ENCODE measurements at places on chromosomes 13 and 19.

- DNase-seq: no peak
Observed at GRCh38 chr13:44158881-44159632, 214.6 kb upstream of the SERP2 start.

DNA sequence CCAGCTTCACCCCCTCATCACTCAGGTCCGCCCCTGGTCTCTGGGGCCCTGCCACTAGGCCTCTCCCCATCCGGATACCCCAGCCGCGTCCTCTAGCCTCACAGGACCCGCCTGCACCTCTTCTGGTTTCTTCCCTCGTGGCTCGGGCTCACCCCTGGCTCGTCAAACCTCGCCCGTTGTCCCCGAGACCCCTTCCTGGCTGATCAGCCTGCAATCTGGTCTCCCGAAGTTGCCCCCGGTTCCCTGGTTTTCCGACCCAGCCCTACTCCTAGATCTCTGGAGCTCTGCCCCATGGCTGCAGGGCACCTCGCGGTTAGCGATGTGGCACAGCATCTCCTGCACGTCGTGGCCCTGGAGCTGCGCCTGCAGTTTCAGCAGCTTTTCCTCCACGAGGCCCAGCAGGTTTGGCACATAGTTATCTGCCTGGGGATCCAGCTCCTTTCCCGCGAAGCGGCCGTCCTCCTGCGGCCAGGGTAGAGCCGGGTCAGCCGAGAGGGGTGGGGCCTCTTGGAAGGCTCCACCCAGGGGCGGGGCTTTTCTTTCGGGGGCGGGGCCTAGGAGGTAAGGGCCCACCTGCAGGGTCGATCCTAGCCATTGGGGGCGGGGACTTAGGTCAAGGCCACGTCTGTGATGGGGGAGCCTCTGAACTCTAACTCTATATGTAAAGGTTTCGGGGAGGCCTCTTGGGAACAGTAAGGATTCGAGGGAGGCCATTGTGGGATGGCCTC is 2.4 kb upstream of the RGL3 start:
- DNase-seq: no peak

GRCh38 chr13:37383046-37383445 is 215.5 kb downstream of the POSTN start:
- DNase-seq: no peak

- no peak for DNase-seq
Observed at GRCh38 chr13:68350554-68350953, 1120.4 kb upstream of the PCDH9 start.

GRCh38 chr19:18894254-18895037 is 1.5 kb downstream of the CERS1 start:
- peak; percentile 72 for DNase-seq

DNA sequence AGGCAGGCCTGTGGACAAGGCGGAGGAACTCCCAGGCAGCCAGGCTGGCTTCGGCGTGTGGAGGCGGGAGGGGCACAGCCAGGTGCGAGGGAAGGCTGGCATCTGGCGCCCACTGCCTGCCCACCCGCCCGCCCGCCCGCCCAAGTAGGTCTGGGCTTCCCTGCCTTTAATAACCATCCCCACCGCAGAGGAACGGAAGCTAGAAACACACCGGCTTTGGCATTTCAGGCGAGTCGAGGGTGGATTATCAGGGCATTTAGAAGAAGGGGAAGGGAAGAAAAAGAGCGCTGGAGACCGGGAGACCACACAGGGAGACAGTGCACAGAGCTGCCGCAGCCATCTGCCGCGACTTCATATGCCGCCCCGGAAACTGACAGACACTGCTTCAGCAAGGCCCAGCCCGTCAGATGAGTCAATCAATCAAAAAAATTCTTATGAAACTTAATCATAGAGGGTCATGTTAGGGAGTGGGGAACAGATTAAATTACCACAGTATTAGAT is 199.7 kb downstream of the TSHZ3 start:
- no peak for DNase-seq

DNA sequence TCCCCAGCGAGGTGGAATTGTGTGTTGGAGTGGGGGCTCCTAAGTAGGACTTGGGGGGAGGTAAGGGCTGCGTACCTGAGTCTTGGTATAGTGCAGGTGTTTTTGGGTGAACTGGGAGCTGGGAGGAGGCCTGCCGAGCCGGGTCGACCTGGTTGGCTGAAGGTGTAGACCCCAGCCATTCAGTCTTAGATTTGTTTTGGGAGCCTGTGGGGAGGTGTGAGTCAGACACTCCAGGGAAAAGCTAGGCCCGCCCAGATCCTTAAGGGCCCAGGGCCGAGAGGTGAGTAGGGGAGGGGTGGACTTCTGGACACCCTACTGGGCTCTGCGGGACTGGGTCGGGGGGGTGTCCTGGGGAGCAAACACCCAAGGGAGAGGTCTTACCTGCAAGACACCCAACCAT is 935 bp downstream of the CRB3 start:
- no peak for DNase-seq

DNA sequence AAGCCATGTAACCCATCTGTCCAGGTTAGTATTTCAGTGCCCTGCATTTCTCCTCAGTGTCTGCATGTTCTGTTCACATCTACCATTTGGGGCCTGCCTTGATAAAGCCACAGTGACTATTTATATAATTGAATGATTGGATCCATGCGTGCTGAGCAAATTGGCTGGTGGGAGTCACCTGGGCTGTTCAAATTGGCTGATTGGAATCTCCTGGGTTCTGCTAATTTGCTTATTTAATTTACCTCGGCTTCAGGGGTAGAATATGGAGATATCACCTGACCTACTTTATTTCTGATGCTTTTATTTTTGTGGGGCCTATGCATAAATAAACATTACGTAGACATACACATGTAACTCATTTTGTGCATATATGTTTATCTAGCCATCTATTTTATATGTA is 167.7 kb downstream of the ZNF486 start:
- no peak for DNase-seq

DNA sequence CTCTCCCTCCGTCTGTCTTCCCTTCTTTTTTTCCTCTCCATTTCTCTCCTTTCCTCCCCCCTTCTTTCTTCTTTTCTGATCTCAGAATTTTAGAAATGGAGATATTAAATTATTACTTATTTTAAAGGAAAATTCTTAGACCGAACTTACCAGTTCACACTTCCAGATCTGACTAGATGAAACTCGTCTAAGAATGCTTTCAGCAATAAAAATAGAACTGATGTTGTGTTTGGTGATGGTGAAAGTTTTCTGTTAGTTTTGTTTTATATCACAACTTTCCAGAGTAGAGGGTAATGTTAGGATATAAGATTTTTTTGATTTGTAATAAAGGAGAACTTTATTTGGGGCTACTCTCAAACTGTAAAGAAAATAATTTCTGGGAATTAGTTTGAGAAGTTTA is 29.9 kb downstream of the UCHL3 start:
- no peak for DNase-seq

DNA sequence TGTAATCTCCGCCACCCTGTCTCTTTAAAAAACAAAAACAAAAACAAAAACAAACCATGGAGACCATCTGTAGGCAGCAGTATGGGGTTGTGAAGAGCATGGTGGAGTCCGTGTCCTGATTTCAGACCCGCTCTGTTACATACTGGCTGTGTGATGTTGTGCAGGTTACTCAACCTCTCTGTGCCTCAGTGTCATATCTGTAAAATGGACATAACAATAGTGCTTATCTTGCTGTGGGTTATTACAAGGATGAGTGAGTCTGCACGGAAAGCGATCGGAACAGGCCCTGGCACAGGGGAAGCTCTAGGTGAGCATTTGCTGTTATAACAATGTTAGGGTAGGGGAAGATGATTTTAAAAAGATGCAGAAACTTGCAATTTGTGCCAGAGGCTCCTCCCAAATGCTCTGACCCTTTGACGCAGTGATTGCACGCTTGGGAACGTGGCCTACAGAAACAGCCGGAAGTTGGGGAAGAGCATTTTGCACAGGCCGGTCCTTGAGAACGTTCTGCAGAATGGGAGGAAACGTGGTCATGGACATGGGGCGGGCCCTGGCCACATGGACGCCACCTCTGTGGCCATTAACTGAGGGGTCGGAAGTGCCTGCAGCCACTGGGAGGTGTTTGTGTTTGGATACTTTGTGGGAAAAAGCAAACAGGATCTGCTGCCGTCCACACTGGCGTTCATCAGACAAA is 15.7 kb upstream of the SELENOW start:
- DNase-seq: no peak

DNA sequence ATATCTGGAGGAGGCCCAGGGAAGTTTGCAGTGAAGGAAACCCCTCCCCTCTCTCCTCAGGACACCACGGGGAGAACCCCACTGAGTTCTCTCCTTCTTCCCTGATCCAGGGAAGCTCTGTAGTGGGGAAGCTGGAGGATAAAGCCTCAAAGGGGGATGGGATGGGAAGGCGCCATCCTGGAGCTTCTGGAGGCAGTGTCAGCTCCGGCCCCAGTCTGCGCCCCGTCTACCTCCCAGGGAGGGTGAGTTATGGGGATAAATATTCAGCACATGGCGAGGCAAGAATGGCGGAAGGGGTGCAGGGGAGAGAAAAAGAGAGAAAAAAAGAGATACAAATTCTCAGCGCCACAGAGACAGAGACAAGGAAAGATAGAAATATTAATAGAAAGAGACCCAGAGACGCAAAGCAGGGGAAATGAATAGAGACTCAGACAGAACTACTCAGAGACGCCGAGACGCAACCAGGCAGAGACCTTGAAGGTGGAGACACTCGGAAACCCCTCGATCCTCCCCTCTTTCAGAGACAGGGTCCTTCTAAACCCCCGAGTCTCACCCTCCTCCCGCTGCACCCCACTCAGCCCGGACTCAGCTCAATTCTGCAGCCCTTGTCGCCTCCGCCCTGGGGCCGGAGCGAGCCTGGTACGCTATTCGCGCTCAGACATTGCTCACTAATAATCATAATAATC is 23.6 kb downstream of the OLFM2 start:
- no peak for DNase-seq

GRCh38 chr13:43792076-43792881 is 5.5 kb upstream of the ENOX1 start:
- no peak for DNase-seq

DNA sequence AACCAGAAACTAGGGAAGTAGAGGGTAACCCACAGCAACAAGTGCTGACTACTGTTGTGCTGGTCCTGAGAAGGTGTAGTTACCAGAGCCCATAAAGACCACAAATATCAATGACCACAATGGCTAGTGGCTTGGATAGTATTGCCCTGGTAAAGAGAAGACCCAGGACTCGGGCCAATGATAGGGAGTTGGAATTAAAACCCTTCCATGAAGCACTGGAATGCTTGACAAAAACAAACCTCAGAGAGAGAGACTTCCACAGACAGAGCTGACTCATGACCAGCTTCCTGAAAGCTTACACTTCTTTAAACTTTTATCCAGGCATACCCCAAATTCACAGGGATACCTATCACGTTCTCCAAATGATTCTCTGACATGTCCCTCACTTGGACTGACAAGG is 60.5 kb downstream of the WDR87 start:
- DNase-seq: no peak

- no peak for DNase-seq
Observed at GRCh38 chr19:371501-372168, 27.0 kb upstream of the MIER2 start.

GRCh38 chr19:18785179-18786124 is 5.7 kb downstream of the COMP start:
- peak; percentile 28 for DNase-seq

GRCh38 chr19:30423481-30423880 is 51.3 kb downstream of the ZNF536 start:
- no peak for DNase-seq

GRCh38 chr19:13850910-13851733 is 25.8 kb upstream of the NANOS3 start:
- DNase-seq: peak; percentile 22

- DNase-seq: no peak
Observed at GRCh38 chr19:778910-779653, 18.2 kb upstream of the PTBP1 start.

DNA sequence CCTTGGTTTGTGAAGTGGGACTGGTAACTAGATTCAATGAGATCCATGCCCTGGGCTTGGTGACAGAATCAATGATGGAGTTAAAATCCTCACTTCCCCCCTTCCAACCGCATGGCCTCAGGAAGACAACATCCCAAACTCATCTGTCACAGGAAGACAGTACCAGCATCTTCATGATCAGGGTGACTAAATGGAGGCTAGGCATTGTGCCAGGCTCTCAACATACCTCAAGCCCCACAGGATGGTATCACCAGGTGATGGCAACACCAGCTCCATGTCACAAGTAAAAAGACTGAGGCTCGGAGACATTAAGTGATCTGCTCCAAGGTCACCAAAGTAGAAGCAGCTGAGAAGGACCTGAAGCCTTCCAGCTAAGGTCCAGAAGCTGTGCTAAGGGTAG is 14.2 kb downstream of the MED26 start:
- DNase-seq: no peak

DNA sequence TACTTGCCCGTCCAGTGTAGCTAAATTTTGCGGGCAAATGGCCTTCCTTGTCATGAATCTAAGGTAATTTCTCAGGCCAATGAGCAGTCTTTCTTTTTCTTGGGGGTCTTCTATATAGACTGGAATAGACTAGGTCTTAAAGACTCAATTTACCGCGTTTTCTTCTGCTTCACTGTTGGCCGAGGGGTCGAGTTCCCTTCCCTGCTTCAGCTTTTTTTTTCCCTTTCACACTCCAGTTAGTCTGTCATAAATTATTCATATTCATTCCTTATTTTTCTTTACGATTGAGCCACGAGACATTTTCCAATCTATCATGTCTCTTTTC is 276 bp downstream of the ALG11 start:
- DNase-seq: no peak

- DNase-seq: no peak
Observed at GRCh38 chr19:41401483-41401882, 3.9 kb downstream of the BCKDHA start.

GRCh38 chr13:23202383-23202782 is 21.6 kb downstream of the SGCG start:
- DNase-seq: no peak

GRCh38 chr19:6066661-6067646 is 43.3 kb downstream of the RFX2 start:
- DNase-seq: peak; percentile 83

DNA sequence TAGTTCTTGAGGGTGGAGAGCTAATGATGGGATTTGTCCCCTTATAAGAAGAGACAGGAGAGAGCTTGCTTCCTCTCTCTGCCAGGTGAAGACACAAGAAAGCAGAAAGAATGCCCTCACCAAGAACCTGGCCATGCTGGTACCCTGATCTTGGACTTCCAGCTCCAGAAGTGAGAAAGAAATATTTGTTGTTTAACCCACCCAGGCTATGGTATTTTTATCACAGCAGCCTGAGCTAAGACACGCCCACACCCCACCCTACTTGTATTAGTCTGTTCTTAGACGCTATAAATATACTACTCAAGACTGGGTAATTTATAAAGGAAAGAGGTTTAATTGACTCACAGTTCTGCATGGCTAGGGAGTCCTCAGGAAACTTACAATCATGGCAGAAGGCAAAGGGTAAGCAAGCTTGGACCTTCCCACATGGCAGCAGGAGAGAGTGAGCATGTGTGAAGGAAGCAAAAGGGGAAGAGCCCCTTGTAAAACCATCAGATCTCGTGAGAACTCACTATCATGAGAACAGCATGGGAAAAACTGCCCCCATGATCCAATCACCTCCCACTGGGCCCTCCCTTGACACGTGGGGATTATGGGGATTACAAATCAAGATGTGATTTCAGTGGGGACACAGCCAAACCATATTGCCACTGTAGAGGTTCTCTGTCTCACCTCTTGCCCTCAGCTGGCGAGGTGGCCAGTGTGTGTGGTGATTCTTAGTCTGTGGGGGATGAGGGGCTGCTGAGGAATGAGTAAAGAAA is 57.4 kb upstream of the RCBTB2 start:
- DNase-seq: no peak
